ENCODE measurements at places on chromosomes 4 and X. TPM values are rescaled to one million over a fixed set of nuclear protein-coding genes. Genes with fewer than 3 reads are reported as not detected.
A peak's percentile ranks its signal among the peaks of the same experiment; 100 is the strongest.

DNA sequence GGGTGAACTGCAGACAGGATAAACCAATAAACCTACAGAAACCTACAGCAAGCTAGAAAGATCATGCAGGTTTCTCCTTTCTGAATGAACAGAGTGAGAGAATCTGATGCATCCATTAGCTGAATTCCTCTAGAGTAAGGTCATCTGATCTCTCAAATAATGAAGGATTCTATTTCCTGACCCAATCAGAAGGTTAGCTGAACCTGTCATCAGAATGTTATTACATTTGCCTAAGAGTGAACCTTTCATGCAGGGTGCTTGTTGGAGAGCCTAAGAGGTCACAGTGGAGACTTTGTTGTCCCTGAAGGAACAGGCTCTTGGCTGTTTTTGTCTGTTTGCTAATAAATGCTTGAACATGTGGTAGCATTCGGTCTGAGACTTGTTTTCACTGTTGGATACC is 24.0 kb downstream of the MEPE start:
- peaks cover 14% of the 10 kb centered on the region for H3K4me1 ChIP-seq
- H3K27ac ChIP-seq = no peak overlapping the region
- no peak overlapping the region for H3K4me3 ChIP-seq
- no peak for DNase-seq
- H3K36me3 ChIP-seq = no peaks in the 10 kb centered on the region
- peaks cover 4% of the 10 kb centered on the region for H3K27me3 ChIP-seq

- peak; percentile 56 for DNase-seq
- peak overlapping the region; percentile 99 for H3K4me3 ChIP-seq
- H3K36me3 ChIP-seq = peaks cover 26% of the 10 kb centered on the region
- H3K27me3 ChIP-seq = peaks cover 3% of the 10 kb centered on the region
- H3K27ac ChIP-seq = peak overlapping the region; percentile 100
These were observed 719 bp downstream of the USO1 start for GRCh38 chr4:75724867-75725724.

DNA sequence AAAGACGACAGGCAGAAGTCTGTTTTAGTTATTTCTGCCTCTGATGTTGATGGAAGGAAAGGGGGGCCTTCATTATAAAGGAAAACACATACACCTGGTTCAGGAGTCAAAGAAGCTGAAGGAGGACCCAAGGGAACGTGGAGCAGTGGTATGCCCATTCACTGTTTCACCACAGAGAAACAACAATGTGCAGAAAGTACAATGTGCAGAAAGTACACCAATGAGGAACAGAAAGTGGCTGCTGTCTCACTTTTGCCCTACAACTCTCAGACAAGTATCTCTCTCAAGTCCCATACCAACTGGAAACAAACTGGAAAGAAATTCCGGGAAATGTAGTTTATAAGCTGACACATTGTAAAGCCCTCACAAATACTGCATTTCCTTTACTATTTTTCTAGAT is 564.5 kb downstream of the TRAM1L1 start:
- peaks cover 5% of the 10 kb centered on the region for H3K36me3 ChIP-seq
- H3K4me3 ChIP-seq = no peak overlapping the region
- no peaks in the 10 kb centered on the region for H3K4me1 ChIP-seq
- no peak overlapping the region for H3K27ac ChIP-seq

DNA sequence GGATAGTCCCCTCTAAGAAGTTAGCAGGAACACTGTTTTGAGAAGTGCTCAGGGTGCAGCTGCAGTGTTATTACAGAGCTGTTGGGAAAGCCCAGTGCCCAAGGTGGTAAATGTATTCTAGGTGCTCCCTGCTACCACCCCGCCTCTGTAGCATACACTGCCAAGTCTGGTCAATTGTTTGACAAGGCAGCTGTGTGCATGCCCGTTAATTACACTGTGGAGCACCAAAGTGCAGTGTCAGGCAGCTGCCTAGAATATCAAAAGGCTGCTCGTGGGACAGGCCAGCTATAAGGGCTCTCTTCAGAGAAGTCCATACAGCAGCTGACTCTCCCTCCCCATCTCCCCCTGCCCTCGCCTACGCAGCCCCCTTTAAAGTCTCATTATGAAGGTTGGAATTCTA is 99.9 kb upstream of the KLHL13 start:
- H3K36me3 ChIP-seq = no peaks in the 10 kb centered on the region
- peaks cover 1% of the 10 kb centered on the region for H3K27me3 ChIP-seq
- H3K4me1 ChIP-seq = no peaks in the 10 kb centered on the region
- no peak overlapping the region for H3K4me3 ChIP-seq

DNA sequence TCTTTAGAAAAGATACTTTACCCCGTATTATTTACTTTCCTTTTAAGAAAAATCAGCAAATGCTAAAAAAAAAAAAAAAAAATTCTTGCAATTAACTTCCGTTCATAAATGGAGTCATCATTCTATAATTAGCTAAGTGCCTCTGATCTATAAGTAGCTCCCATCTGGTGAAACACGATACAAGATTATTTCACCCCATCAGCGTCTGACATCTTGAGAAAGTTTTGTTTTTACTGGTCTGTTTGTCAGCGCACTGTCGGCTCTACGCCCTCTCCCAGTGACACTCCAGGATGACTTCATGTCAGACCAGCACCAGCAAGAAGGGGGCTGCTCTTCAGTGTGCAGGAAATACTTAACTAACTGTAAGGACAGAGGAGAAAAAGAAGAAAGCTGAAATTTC is 108.3 kb downstream of the AFAP1 start:
- peaks cover 83% of the 10 kb centered on the region for H3K36me3 ChIP-seq
- peaks cover 80% of the 10 kb centered on the region for H3K4me1 ChIP-seq
- H3K4me3 ChIP-seq = peak overlapping the region; percentile 86
- peak; percentile 75 for DNase-seq
- H3K27ac ChIP-seq = peak overlapping the region; percentile 97
- H3K27me3 ChIP-seq = peaks cover 23% of the 10 kb centered on the region

DNA sequence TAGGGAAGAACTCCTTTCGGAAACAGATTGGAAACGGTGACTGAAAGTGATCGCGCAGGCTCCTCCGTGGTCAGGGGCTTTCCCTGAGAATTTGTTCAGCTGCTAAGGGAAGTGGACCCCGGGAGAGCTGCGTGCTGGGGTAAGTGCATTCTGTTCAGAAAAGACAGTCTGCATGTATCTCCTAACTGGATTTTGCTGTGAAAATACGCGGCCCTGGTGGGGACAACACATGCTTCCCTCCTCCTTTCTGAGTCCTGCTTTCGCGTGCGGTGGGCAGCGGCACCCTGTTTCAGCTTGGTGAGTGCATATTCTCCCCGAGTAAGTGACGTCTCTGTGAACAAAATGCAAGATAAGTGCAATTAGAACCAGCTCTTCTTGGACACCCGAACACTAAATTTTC is 195.6 kb downstream of the STIM2 start:
- peaks cover 33% of the 10 kb centered on the region for H3K27me3 ChIP-seq
- no peaks in the 10 kb centered on the region for H3K4me1 ChIP-seq
- no peak for DNase-seq
- no peak overlapping the region for H3K4me3 ChIP-seq
- H3K36me3 ChIP-seq = no peaks in the 10 kb centered on the region

DNA sequence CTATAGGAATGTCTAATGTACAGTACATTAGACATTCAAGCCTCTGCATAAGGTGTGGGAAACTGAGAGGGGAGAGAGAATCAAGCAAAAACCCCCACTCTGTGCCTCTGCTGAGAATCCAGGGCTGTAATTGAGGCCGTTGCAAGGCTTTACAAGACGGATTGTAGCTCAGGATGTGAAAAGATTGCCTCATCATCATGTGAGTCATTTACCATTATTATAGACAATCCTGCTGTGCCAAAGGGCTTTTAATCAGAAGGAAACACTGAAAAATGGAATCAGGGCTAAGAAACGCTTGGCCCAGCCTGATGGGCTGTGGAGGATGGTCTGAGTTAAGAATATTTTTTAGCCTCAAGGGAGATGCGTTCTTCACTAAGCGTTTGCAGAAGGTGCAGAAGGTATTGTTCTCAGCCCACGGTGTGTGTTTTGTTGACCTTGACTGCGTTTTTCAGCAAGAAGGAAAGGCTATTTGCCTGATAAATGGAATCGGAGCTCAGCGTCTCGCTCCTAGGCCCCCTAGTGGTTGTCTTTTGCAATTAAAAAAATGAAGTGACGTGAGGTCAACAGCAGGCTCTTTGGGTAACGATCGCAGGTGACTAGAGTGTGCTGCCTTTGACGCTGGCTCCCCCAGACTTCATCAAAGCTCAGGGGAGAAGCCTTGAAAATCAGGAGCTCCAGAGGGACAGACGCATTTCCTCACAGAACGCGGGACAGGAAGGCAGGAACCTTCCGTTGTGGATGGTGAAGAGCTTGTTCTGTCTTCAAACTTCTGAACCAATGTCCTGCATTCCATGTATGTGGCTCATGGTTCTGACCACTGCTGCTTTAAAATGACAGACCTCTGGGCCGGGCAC is 18.1 kb upstream of the CHRNA9 start:
- H3K36me3 ChIP-seq = no peaks in the 10 kb centered on the region
- peak overlapping the region; percentile 97 for H3K4me3 ChIP-seq
- H3K4me1 ChIP-seq = peaks cover 61% of the 10 kb centered on the region
- peak; percentile 90 for DNase-seq
- peaks cover 3% of the 10 kb centered on the region for H3K27me3 ChIP-seq

- no peaks in the 10 kb centered on the region for H3K4me1 ChIP-seq
- H3K27ac ChIP-seq = no peak overlapping the region
- H3K36me3 ChIP-seq = no peaks in the 10 kb centered on the region
- H3K27me3 ChIP-seq = no peaks in the 10 kb centered on the region
- H3K4me3 ChIP-seq = no peak overlapping the region
- no peak for DNase-seq
These were observed 268.2 kb upstream of the TEX13A start for GRCh38 chrX:105488716-105489115.

GRCh38 chr4:169940460-169940859 is 85.7 kb downstream of the MFAP3L start:
- H3K36me3 ChIP-seq = no peaks in the 10 kb centered on the region
- no peak overlapping the region for H3K27ac ChIP-seq
- H3K4me3 ChIP-seq = no peak overlapping the region
- peaks cover 8% of the 10 kb centered on the region for H3K27me3 ChIP-seq

DNA sequence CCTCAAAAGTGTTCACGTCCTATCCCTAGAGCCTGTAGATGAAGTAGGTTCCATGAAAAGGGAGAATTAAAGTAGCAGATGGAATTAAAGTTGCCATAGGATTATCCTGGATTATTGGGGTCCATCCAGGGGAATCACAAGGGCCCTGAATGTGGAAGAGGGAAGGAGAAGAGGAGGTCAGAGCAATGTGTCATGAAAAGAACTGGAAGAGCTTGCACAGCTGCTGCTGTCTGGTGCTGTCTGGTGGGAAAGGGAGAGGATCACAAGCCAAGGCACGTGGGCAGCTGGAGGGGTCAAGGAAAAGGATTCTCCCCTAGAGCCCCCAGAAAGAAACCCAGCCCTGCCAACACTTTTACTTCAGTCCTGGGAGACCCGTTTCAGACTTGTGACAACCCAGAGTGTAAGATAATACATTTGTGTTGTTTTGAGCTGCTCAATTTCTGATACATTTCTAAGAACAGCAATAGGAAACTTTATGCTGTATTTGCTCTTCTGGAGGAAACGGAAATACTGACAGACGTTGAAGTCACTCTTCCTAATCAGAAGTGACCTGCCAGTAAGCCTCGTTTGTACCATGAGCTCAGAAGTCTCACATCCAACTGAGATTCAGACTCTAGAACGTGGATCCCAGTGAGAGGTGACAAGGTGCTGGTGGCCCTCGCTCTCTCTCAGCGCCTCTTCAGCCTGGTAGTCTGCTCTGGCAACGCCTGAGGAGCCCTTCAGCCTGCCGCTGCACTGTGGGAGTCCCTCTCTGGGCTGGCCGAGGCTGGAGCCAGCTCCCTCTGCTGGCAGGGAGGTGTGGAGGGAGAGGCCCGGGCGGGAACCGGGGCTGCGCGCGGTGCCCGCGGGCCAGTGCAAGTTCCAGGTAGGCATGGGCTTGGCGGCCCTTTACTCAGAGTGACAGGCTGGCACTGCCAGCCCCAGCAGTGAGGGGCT is 34.7 kb upstream of the ENPP6 start:
- H3K27me3 ChIP-seq = peaks cover 10% of the 10 kb centered on the region
- 0 out of 2 replicates have a peak, but pooled peaks cover 5% of the 10 kb centered on the region for H3K36me3 ChIP-seq
- no peak overlapping the region for H3K4me3 ChIP-seq
- no peak for DNase-seq
- no peak overlapping the region for H3K27ac ChIP-seq
- no peaks in the 10 kb centered on the region for H3K4me1 ChIP-seq

GRCh38 chr4:145709843-145710242 is 29.9 kb downstream of the C4orf51 start:
- no peaks in the 10 kb centered on the region for H3K27me3 ChIP-seq
- H3K36me3 ChIP-seq = peaks cover 9% of the 10 kb centered on the region
- H3K27ac ChIP-seq = peak overlapping the region; percentile 59
- peak overlapping the region; percentile 49 for H3K4me3 ChIP-seq

- peaks cover 69% of the 10 kb centered on the region for H3K4me1 ChIP-seq
- H3K4me3 ChIP-seq = peak overlapping the region; percentile 13
- peak overlapping the region; percentile 92 for H3K27ac ChIP-seq
These were observed 182.1 kb downstream of the SH3KBP1 start for GRCh38 chrX:19705196-19705769.

DNA sequence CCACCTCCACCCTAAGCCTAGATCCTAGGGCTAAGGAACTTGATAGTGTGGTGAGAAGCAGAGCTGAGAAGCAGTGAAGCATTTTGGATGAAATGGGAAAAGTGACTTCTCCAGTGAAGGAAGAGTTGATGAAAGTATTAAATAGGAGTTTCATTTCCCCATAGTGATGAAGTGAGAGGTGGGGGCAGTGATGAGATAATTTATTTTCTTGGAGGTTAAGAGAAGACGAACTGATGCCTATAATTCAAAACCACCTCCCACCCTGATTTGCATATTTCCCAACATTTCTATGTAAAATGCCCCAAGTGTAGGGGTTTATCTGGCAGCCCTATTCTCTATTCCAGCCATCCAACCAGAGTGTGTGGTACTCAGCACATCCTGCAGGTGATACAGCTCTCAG is 6.3 kb downstream of the LONRF3 start:
- no peak overlapping the region for H3K4me3 ChIP-seq
- DNase-seq = no peak
- H3K4me1 ChIP-seq = peaks cover 3% of the 10 kb centered on the region
- H3K27me3 ChIP-seq = peaks cover 21% of the 10 kb centered on the region
- H3K27ac ChIP-seq = no peak overlapping the region
- H3K36me3 ChIP-seq = peaks cover 2% of the 10 kb centered on the region

GRCh38 chrX:154750301-154751202 is at the start of gene GAB3:
GAB3 (minus strand) TSS chrX:154751077; CDS start chrX:154751025, 52 bp downstream.
- DNase-seq = no peak
- peaks cover 24% of the 10 kb centered on the region for H3K27me3 ChIP-seq
- no peaks in the 10 kb centered on the region for H3K4me1 ChIP-seq

GRCh38 chr4:71472946-71473345 is 134.1 kb downstream of the SLC4A4 start:
- H3K36me3 ChIP-seq = peaks cover 48% of the 10 kb centered on the region
- H3K27ac ChIP-seq = peak overlapping the region; percentile 81
- DNase-seq = peak; percentile 87

METAP1 gene
- 51.8 TPM for total RNA-seq

RIPPLY1 gene
- not detected for total RNA-seq

CORIN gene
- 0.81 TPM for total RNA-seq

ZXDA gene
- total RNA-seq = 3.5 TPM

TREX2 gene
- 0.32 TPM for total RNA-seq

All from HFFc6 (cell line).